H1 (cell line): ENCODE measurements at places on chromosomes 5 and 9.

DNA sequence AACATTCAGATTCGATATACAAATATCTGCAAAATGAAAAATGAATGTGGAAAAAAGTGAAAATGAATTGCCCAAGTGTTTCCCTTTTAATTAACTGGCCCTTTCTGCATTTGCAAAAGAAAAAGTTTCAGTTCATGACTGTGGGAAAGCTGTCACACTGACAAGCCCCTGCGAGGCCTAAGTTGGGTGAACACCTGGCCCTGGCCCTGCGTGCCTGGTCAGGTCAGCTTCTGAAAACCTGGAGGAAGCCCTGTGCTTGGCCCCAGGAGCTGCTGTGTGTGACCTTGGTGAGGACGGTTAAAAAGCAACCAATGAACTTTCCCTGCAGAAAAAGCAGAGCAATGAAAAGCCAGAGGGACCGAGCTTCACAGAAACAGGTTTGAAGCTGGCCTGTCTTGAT lies 41.0 kb upstream of the SHC3 start:
- no peak for DNase-seq

DNA sequence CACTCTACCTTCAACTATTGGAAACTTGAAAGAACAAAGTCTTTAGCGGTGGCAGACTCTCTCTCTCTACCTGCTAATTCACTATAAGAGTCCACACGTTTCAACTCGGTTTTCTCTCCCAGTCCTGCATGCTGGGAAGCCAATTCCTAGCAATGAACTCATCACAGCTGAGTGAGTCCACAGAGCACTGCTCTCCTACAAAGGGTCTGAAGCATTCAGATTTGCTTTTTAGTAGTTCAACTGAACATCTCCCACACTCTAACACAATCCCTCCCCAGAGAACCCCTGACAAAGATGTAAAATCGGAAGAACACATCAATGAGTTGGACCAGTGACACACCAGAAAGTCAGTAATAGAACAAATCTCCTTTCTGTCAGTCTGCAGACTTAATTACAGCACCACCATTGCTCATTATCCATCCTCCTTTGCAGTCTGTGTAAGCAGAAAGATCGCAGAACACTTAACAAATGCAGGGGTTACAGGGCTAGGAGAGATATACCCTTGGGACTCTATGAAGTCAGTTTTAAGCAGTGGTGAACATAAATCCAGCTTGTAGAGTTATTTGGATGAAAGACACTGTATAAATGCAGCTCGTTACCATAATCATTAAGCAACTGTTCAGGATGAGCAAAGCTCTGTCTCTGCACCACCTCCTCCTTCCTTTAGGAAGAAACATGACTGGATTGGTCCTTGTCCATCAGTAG lies 353.4 kb upstream of the GRIA1 start:
- DNase-seq = no peak

DNA sequence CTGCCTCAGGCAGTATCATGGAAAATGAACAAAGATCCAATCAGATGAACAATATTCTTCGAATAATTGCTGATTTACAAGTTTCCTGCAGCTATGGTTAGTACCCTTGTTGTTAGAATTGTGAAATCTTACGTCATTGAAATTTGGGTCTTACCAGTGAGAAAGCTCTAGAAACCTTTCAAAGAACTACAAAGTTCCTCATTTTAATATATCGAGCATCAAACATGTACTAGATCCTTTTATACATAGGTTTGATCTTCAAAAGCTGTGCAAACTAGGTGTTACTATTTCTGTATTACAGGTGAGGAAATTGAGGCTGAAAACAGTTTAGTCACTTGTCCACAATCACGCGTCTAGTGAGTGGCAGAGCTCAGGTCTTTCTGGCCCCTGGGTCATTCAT lies 43.7 kb upstream of the ANGPTL2 start:
- DNase-seq = no peak

- DNase-seq = no peak
These were observed 13.7 kb downstream of the GLRX start for GRCh38 chr5:95808686-95809413.

DNA sequence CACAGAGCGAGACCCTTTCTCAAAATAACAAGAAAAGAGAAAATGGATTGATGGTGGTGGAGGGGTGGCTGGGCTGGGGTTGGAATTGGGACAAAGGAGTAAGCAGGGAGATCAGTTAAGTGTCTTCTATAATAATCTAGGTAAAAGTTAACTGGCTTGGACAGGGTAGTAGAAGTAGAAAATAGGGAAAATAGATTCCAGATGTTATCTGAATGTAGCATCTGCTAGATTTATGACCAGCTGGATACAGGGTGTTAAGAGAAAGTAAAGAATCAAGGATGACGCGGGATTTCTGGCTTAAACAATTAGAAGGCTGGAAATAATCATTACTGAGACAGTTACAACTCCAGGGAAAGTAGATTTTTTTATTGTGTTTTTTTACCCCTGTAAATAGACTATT lies 13.0 kb downstream of the PPP6C start:
- no peak for DNase-seq

DNA sequence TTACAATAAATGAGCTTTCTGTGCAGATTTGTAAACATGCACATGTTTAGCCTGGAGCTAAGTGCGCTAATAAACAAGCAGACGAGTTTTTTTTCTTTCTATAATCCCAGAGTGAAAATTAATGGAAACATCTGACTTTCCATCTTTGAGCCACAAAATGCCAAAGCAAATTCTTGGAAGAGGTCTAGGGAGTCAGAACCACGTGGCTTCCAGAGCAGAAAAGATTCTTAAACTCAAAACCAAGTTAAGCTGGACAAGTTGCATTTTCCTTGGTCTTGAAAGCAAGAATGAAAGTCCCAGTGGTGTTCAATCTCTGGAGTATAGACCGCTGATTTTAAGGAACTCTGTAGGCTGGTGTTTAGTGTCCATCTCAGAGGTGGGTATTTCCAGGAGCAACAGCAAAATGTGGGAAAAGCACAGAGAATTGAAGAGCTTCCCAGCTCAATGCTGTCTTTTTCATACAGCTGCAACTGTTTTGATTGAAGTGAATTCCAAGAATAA lies 71.4 kb downstream of the MYO10 start:
- no peak for DNase-seq

DNA sequence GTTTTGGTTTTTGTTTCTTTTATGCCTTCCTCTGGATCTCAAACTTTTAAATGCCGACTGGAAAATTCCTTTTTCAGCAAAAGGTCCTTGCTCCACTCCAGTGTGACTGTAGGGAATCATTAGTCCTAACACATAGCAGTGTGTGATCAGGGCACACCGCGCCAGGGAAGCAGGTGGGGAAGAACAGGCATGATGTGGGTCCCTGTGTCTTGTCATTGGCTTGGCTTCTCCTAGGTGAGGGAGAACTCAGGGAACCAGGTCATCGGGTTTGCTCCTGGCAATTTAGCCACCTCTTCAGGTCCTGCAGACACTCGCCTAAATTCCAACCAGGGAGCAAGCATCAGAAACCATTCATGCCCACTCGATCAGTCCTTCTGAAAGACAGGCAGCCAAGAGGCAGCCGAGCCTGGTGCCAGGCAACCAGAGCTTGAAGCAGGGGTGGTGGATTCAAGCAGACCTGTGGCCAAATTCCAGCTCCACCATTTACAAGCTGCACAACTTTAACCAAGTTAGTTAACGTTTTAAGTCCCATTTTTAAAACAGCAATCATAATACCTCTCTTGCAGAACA lies 514.2 kb downstream of the BNC2 start:
- no peak for DNase-seq

DNA sequence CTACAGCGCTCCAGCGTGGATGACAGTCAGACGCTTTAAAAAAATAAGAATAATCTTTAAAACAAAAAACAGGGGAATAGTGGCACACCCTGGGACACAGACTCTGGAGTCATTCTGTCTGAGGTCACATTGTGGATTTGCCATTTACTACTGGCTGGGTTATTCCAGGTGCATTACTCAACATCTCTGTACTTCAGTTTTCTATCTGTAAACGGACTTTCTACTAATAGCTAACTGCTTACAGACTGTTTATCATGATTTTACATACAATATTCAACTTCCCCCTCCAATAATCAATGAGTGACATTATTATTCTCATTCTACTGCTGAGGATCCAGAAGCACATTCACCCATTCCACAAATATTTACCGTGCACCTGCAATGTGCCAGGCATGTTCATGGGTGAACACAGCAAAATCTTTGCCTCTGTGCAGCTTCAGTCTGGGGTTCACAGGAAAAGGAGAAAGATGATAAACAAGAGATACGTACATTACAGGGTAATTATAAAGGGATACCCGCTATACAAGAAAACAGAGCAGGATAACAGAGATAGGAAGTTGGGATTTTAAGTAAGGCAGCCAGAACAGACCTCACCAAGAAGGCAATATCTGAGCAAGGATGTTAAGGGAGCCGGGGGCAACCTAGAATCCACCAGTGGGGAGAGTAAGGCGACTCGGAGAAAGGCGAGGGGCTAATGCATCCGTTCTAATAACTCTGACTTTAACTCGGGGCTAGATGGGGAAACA lies 984 bp upstream of the RAD23B start:
- DNase-seq = no peak

DNA sequence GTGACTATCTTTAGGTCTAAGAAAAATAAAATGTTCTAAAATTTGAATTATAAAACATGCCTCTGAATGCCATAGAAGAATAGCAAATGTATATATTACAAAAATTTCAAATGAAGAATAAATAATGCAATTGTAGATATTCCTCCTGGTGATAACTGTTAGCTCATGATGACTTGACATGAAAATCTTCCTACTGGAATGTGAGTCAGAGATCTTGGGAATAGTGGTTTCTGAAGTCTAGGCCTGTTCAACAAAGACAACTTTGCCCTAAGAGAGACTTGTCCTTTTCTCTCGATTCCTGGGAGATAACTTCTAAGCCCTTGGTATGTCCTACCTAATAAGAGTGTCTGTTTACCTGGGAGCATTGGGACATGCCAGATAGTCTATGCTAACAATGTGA lies 746.3 kb upstream of the RIOK2 start:
- no peak for DNase-seq

GRCh38 chr9:130640681-130641080 lies 23.7 kb upstream of the PRDM12 start:
- no peak for DNase-seq

- no peak for DNase-seq
These were observed 993.9 kb upstream of the ACO1 start for GRCh38 chr9:31390403-31391025.

DNA sequence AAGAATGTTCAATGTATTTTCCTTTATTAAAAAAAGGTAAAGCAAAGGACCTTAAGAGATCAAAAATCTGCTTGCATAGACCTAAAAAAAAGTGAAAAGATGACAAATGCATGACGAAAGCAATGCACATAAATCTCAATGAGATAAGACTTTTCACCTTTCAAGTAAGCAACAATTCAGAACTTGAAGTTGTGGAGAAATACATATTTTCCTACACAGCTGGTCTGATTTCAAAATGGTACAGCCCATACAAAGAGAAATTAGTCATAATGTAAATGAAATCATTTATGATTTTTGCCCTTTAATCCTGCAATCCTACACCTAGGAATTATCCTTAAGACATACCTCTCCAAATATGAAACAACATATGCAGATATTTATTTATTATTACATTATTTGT lies 568.0 kb downstream of the ANXA1 start:
- no peak for DNase-seq

DNA sequence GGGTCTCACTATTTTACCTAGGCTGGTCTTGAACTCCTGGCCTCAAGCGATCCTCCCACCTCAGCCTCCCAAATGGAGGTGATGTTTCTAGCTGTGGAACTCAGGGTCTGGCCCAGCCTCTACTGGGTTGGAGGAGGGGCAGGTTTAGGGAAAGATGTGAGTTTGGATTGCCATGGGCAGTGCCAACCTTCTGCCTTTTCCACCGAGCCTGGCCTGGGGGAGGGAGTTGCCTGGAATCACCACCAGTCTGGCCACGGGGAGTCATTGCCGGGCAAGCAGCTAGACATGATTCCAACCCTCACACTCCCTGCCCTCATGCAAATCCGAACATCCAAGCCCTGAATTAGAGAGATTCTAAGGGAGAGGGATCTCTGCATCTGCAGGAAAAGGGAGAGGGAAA lies 21.0 kb upstream of the VDAC1 start:
- no peak for DNase-seq

DNA sequence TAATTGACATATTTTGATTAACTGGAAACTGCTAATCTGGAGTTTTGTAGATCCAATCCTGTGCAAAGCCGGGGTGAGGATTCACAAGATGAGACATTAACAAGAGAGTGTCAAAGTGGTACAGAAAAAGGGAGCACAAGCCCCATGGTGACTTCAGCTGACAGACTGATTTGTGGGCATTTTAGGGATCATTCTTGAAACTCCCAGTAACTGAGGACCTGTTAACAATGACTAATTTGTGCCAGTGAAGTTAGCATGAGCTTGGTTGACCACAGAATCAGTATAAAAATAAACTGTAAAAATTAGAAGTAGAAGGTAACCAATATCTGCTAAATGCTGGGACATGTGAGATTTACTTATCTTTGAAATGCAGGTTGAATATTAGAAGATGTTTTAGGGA lies 1578.3 kb downstream of the EFNA5 start:
- DNase-seq = no peak
